Esophagus squamous epithelium (tissue), 5 donors: ENCODE measurements at places on chromosomes 7 and 10.

DNA sequence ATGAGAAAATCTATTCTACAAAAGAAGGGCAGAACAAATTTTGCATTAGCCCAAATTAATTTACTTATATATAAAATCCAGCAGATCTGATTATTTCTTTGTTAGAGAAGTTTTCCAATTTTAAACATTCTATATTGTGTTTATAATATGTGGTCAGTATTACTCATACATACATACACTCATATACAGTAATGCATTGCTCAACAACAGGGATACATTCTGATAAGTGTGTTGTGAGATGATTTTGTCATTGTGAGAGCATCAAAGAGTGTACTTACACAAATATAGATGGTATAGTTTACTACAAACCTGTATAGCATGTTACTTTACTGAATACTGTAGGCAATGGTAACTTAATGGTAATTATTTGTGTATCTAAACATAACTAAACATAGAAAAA lies 239.6 kb upstream of the ETV1 start:
- no peak for DNase-seq

- no peak for DNase-seq
Measured at GRCh38 chr10:132659206-132660091, 121.9 kb downstream of the INPP5A start.

DNA sequence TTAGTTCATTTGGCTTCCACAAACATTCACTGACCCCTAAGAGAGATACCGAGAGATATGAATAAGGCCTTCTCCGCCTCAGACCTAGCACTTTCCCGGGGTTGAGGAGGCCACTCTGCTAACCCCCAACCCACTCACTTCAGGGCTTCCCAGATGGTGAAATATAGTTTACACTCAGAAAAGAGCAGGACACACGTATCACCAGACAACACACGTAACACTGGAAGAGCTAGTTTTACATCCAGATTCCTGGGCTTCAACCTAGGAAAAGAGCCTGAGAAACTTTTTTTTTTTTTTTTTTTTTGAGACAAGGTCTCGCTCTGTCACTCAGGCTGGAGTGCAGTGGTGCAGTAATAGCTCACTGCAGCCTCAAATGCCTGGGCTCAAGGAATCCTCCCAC lies 15.2 kb upstream of the DLG5 start:
- DNase-seq, result no peak

- DNase-seq, result no peak
Measured at GRCh38 chr10:125102821-125103220, 57.5 kb downstream of the CTBP2 start.

GRCh38 chr7:11865671-11866070 lies 33.7 kb upstream of the THSD7A start:
- no peak for DNase-seq

GRCh38 chr7:78315119-78315518 lies 516.5 kb downstream of the PHTF2 start:
- no peak for DNase-seq

GRCh38 chr10:125742465-125742864 lies 23.0 kb downstream of the EDRF1 start:
- no peak for DNase-seq

- DNase-seq, result no peak
Measured at GRCh38 chr7:106326594-106327537, 42.1 kb upstream of the NAMPT start.

DNA sequence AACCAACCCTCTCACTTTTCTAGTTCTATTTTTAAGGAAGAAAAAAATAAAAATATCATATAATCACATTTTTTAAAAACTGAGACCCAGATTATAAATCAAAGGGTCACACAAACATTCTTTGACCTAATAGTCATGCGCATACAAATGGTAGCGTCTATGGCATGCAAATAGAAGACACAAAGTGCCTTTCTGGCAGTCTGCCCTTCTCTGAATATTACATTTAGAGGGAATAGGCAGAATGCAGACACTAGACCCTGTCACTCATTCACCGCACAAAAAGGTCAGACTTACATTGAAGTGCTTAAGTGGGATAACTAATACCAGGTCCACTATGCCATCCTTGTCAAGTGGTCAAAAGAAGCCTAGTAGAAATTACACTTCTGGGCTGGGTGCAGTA lies 26.5 kb upstream of the FHIP2A start:
- DNase-seq, result no peak

GRCh38 chr10:98270786-98271185 lies 2.8 kb upstream of the LOXL4 start:
- no peak for DNase-seq
